ENCODE measurements at places on chromosomes 3 and 15.
A peak's percentile ranks its signal among the peaks of the same experiment; 100 is the strongest.

- peak; percentile 47 for DNase-seq
These were observed 18.9 kb upstream of the TGM5 start for GRCh38 chr15:43285609-43286037.

GRCh38 chr3:40223856-40224255 lies 85.7 kb upstream of the EIF1B start:
- DNase-seq = no peak

DNA sequence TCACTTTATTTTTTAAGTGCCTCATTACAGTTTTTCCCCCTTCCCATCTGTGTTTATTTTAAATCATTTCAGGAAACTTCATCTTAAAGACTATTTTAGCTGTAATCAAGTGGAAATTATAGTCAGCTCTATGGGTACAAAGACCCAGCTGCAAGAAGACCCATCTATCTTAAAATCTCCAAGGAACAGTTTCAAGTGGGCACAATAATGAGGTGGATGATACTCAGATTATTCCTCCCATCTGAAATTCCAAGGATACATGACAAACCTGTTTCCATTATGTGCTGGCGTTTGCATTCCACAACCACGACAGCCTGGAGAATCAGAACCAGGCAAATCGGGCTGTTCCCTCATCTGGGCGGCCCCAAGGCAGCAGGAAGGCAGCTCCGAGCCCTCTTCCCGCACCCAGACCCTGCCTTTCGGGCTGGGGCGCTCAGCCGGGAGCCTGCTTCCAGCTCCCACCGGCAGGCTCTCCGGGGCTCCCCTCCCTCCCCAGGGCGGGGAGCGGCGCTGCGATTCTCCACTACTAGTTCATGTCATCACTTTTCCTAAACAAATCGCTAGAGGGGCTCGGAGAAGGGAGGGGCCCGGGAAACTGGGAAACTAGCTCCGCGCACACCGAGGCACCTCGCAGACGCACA lies at the start of gene MGLL:
MGLL (minus strand) TSS at position 475 of the 641 bp plus-strand sequence; CDS start at position 278, 197 bp downstream.
- no peak for DNase-seq

- no peak for DNase-seq
These were observed 71.7 kb downstream of the P3H2 start for GRCh38 chr3:190048932-190049441.

- no peak for DNase-seq
These were observed 53.1 kb upstream of the ULK4 start for GRCh38 chr3:42014921-42015533.

DNA sequence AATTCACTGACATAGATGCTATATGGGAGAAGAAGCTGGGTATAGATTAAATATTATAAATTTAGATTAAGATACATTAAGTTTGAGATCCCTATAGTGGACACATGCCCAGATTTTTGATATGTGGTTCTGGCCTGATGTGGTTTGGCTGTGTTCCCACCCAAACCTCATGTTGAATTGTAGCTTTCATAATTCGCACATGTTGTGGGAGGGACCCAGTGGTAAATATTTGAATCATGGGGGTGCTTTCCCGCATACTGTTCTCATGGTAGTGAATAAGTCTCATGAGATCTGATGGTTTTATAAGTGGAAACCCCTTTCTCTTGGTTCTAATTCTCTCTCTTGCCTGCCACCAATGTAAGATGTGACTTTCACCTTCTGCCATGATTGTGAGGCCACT lies 189.4 kb upstream of the CD96 start:
- DNase-seq = no peak

DNA sequence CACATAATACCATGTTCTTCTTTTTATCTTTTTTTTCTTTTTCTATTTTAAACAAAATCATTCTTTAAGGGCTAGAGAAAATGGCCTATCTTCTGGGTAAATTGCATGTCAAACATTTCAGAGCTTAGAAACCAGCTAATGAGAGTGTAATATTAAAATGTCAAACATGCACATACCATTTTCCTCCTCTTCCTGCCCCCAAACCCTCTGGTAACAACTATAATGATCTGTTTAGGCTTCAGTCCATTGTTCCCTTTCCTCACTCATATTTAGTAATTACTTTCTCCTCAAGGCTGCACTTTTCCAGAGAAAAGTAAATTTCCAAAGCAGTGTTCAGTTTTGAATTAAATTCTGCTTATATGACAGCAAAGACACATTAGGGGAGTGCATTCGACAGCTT lies 224.3 kb upstream of the ROBO2 start:
- no peak for DNase-seq

DNA sequence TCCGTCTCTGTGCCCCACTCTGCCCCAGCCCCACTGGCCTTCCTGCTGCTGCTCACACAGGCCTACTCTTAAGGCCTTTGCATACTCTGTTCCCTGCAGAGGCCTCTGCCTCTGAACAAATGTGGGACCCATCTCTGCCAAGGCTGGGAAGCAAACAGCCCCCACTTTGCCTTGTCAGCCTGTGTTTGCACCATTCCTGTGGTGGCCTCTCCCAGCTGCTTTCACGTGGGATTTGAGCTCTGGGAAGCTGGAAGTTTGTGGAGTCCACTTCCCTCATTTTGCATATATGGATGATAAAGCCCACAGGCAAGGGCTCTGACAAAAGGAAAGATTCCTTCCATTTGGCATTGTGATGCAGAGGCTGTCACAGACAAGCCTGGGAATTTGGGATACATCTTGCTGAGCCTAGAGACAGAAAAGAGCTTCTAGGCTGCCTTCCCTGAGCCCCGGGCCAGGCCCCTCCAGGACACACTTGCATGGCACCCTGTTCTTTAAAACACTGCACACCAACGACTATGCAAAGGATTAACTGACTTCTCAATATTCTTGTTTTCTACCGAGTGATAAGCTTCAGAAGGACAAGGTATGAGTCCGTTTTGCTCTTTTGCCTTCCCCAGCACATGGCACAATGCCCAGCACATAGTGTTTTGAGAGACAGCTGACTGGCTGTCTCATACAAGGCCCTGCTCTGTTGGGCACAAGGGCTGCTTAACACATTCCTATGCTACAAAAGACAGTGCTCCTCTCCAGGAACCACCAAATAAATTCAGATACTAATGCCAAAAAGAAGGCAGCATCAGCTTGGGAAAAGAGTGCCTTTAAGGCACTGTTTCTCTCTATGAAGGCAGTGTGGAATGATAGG lies 120.7 kb upstream of the TOPAZ1 start:
- no peak for DNase-seq

- DNase-seq = no peak
These were observed 177.9 kb downstream of the OSBPL10 start for GRCh38 chr3:31802981-31803740.

DNA sequence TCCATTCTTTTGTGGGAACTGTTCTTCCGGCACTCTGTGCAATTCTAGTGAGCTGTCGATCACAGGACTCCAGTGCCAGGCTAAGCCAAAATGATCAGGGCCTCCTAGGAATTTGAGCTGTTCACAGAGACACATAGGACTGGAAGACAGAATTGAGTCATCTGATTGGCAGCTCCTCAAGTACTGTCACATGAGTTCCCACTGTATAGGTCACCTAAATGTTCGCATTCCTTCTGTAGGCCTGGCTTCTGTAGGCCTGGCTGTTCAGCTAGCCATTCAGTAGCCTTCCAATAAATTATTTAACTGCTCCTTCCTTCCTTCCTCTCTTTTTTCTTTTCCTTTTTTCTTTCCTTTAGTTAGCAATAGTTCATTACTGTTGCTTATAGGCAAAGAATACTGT lies 4.3 kb downstream of the PROS1 start:
- DNase-seq = no peak

GRCh38 chr15:62994975-62995681 lies 47.4 kb upstream of the TPM1 start:
- DNase-seq = no peak

GRCh38 chr3:16738451-16738850 lies 133.2 kb upstream of the DAZL start:
- DNase-seq = no peak

- no peak for DNase-seq
These were observed 555.2 kb downstream of the MAGI1 start for GRCh38 chr3:65483480-65483879.

DNA sequence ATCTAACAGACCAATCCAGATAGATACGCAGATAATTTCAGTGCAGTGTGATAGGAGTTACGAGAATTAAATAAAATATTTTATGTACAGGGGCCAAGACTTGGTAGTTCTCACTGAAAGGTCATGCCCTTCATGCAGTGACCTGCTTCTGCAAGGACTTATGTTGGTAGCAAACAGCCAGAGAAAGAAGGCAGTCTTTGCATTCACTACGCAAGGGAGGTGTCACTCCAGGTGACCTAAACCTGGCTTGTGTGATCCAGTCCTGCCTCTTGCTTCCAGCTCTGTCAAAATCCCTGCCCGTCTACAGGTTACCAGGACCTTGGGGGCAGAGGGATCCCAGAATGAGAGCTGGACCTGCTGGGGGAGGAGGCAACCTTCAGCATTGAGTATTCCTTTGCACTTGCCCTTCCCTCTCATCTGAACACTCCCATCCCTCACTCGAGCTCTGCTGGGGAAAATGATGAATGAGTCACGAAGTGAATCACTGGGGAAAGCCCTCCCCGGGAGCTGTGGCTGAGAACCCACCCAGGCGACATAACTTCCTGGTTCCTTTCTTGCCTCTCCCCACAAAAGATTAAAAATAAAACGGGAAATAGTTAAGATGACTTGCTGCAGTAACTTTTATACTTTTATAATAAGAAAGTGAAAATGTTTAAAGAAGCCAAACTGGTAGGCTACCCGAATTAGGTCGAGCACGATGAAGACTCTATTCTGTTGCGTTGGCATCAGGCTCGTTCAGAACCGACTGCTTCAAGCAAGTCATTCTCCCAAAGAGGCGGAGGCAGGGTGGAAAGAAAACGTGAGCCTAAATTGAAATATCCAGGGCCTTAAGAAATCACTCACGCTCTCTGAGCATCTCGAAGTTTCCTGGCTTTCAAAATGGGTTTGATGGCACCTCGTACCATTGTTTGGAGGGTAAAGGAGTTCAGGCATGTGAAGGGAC lies 216.1 kb downstream of the SLCO3A1 start:
- DNase-seq = peak; percentile 27

- no peak for DNase-seq
These were observed 4.9 kb upstream of the PPP1R2 start for GRCh38 chr3:195548006-195548405.

GRCh38 chr3:179970746-179971145 lies 66.0 kb downstream of the PEX5L start:
- no peak for DNase-seq

GRCh38 chr3:71033681-71034220 lies 549.8 kb downstream of the FOXP1 start:
- no peak for DNase-seq

DNA sequence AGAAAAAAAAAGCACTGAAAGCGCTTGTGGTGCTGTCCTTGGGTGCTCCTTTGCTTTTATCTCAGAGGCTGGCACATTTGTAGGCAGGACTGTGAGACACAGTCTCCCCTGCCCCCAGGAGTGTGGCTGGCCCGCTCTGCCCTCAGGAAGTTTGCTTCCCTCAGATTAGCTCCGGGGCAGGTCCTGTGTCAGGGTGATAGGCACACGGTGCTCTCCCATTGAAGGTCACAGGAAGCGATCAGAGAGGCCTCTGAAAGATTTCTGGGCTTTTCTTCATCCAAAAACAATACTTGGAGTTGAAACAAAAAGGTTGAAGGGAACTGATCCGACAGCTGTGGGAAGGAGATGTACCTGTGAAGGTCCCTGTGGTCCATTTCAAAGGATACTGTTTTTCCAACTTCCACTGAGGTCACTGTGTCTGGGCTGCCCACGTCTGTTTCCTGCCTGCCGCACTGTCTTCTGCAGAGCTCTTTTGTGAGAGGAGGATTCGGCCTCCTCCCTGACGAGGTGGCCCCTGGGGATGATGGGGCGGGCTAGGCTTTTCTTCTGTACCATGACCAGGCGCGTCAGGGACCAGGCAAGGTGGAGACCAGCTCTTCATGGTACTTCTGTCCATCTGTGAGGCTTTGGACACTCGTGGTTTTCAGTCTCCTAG lies 330.5 kb upstream of the CTDSPL start:
- no peak for DNase-seq

DNA sequence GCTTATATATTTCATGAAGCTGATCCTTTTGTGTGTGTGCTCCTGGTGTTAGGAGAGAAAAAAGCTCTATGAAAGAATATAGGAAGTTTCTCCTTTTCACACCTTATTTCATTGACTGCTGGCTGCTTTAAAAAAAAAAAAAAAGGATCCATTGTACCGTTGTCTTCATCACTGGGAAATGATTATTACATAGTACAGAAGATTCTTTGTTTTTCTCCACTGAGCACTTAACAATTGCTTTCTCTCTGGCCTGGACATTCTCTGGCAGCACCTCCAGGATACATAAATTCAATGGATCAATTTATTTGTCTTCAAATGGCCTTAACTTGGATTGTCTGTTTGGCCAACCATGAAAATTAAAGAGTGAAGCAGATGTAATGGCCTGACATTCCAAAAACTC lies 37.2 kb downstream of the DPH3 start:
- DNase-seq = no peak

DNA sequence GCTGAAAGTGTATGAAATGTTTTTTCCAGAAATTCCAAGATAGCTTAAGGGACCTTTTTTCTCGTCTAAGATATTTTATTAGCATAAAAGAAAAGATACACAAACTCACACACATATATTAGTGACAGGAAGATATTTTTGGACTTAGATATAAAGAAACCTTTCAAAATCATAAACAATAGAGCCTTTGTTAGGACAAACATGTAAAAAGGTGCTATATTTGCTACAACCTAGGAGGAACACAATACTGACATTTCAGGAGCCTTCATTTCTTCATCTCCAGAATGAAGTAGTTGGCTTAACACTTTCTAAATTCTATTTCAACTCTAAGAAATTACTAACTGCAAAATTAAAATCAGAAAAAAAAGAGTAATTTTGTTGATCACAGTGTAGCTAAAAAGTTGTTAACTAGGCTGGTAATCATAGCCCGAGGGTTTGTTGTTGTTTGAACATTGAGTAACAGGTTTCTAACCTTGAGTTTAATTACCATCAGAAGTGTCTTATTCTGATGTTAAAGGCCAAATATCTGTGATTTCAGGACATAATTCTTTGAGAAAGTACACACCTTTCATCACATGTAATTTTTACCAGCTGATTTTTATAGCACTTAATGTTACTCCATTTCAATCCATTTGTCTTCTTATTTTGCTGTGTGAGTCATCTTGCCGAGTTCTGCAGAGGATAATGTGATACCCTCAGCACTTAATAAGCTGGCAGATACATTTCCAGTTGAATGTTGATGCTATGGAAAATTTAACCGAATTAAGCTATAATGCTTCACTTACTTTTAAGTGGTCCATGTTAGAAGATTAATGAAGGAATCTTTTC lies 97.3 kb downstream of the MBNL1 start:
- no peak for DNase-seq

GRCh38 chr3:110528305-110529121 lies 543.1 kb upstream of the NECTIN3 start:
- no peak for DNase-seq

- DNase-seq = no peak
These were observed 45.7 kb downstream of the CD86 start for GRCh38 chr3:122100591-122101463.

DNA sequence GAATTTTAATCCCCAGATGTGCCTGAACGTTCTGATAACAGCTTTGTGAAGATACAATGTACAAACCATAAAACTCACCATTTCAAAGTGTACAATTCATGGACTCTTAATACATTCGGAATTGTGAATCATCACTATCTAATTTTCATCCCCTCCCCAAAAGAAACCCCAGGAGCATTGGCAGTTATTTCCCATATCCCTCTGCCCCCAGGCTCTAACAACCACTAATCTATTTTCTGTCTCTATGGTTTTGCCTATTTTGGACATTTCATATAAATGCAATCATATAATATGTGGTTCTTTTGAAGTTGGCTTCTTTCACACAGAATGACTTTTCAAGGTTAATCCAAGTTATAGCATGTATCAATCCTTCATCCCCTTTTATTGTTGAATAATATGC lies 25.3 kb downstream of the PRICKLE2 start:
- no peak for DNase-seq

- no peak for DNase-seq
These were observed 162.4 kb upstream of the LRRN1 start for GRCh38 chr3:3636815-3637214.
